CD4-positive, alpha-beta T cell treated with Interleukin-10 for 1 hour (primary cell): ENCODE measurements at places on chromosomes 13 and 19.

- peak; percentile 85 for DNase-seq
These were observed 15.2 kb upstream of the TLE6 start for GRCh38 chr19:2962018-2962670.

DNA sequence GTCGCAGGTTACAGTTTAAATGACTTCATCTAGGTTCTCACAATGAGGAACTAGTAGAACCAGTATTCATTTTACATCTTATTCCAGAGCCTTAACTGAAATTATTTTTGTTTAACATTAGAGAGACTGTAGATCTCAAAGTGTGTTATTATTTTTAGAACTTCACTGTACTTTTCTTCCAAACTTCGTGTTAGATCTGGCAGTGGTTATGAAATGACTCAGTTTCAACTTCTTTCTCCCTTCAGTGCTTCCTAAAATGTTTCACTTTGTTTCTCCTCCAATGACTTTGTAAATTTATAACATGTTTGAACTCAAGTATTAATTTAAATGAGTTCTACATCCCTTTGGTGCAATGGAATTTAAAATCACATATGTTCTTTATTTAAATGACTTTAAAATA lies 139.3 kb downstream of the PCDH9 start:
- DNase-seq = no peak

DNA sequence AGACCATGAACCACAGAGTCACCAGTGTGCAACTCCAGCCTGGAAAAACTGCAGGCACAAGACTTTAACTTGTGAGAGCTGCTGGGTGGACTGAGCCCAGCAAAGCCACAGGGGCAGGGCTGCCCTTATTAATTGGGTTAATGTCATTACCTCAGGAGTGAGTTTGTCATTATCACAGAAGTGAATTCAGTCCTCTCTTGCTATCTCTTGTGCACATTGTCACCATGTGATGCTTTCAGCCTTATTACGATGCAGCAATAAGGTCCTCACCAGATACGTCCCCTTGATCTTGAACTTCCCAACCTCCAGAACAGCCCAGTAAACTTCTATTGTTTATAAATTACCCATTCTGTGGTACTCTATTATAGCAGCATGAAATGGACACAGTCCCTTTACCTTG lies 158.1 kb downstream of the LHFPL6 start:
- DNase-seq = no peak

DNA sequence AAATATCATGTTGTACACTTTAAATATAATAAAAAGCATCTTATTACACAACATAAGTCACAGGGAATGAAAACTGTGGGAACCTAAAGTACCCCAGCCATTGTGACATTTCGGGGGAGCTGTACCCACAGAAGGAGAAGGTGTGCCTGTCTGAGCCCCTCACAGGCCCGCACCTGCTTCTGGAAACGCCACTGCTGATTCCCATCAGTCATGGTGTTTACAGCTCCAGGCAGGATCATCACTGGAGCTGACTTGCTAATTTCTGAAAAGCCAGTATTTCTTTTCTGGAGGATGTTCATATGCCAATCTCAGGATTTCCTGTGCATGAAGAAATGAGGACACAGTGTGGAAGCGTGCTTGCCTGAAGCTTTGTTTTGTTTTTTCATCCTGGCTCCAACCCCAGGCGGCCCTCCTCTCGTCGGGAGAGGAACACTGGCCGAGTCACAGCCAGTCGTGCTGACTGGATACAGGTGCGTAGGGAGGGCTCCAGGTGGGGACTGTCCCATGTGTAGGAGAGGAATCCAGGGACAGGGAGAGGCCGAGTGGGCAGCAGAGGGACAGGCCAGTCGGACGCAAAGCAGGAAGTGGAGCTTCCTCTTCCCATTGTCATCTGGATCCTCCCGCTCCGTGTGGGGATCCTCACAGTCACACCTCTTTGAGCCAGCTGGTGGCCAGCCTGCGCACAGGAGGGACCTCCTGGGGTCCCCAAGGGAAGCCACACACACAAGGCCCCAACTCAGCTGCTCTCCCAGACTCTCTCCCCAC lies 4.2 kb upstream of the ATP12A start:
- DNase-seq = no peak

GRCh38 chr13:96844195-96844594 lies 150.1 kb downstream of the OXGR1 start:
- no peak for DNase-seq

- no peak for DNase-seq
These were observed 14.7 kb downstream of the CDX2 start for GRCh38 chr13:27954406-27954851.

GRCh38 chr13:50422181-50423148 lies 407.2 kb downstream of the KCNRG start:
- peak; percentile 47 for DNase-seq

- DNase-seq = peak; percentile 2
These were observed 28.9 kb downstream of the TDRD12 start for GRCh38 chr19:32748497-32748896.

DNA sequence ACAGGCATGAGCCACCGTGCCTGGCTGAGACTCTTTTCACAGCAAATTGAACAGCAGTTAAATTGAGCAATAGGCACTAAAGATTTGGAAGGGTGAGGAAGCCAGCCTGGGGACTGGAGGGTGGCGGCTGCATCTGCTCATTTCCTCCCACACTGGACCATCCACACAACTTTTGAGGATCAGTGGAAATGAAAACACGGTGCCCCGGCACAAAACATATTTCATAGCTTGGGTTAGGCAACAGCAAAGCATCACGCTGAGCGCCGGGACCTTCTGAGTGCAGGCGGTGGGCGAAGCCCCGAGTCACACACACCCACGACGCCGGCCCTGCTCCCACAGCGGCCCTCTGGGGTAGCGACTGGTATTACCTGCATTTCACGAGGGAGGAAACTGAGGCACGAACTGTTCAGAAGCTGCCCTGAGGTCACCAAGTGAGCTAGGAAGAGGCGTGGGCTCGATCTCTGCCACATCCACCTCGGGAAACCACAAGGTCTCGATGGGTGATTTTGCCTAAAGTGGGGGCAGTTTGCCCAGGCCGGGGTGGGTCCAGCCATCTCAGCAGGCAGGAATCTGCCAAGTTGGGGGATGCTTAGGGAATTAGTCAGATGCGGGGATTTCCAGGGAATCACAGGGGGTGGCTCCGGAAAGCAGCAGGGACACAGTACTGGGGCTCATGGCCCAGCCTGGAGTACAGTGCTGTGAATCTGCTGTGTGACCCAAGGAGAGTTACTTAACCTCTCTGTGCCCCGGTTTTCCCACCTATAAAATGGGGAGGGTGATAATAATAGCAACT lies 3.5 kb upstream of the SBNO2 start:
- DNase-seq = no peak
